ENCODE measurements at places on chromosomes 3 and 15.

DNA sequence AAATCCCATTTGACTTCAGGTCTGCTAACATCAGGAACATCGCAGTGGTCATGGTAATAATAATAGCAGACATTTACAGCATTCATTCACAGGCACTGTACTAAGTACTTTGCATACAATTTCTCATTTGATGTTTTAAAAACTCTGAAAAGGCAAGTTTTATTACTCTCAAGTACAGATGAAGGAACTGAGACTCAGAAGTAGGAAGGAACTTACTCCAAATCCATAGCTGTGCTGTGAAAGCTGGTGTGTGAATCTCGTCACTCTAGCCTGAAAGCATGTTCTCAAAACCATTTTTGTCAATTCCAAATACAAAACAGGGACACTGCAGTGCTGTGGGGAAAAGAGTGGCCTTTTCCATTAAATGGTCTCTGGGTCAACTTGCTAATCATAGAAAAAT lies 179.9 kb downstream of the FAM43A start:
- no peak for DNase-seq

DNA sequence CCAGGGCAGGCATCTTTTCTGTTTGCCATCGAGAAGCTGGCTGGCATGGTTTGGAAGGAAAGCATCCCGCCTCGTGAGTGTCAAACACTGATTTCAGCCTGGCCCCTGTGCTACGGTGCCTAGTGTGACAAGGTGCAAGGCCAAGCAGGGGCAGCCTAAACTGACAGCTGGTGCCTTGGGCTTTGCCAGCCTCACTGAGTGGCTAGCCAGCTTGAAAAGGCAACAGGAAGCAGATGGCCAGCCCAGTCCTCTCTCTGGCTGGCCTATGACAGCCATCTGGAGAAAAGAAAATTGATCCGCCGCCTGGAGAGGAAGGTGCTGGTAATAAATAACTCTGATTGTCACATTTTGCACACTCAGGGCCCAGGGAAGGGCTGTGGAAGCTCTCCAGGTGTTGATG lies 52.2 kb downstream of the C3orf85 start:
- DNase-seq, result no peak

DNA sequence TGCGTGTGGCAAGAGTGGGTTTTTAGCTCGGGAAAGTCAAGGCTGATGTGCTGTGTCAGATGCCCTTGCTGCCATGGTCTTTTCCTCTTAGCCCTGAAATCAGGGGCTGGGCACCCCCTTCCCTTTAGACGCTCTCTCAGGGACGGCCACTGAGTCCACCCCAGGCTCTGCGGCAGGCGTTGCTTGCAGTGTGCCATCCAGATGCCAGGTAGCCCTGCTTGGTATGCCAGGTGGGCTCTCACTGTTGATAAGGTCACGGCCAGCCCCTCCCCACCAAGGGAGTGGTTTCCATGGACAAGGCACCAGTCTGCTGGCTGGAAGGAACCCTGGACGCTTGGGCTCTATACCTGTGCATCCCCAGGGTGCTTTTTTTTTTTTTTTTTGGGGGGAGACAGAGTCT lies 24.6 kb downstream of the FGD5 start:
- no peak for DNase-seq

DNA sequence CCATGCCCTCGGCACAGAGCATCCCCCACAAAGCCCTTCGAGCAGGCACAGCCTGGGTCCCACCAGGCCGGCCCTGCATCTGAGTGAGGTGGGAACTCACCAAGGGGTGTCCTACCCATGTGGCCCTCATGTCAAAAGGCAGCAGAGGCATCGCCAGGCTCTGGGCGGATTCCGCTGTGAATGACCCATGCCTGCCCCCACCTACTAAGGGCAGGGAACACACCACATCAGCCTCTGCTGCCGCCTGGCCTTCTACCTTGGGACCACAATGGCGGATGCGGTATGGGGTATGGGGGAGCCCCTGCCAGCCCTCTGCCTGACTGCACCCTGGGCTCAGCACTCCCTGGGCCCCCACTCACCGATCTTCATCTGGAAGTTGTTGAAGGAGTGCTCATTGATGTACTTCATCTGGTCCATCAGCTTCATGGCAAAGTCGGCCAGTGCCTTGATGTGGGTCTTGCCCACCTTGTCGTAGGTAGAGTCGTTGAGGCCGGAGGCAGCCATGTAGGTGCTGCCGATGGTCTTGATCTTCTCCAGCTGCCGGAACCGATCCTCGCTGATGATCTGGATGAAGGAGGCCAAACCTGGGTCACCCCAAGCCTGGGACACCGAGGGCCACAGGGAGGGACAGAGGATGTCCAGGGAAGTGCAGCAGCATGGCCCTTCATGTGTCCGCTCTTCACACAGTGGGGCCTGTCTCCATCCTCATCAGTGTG lies 87.8 kb downstream of the SEC22A start:
- no peak for DNase-seq

DNA sequence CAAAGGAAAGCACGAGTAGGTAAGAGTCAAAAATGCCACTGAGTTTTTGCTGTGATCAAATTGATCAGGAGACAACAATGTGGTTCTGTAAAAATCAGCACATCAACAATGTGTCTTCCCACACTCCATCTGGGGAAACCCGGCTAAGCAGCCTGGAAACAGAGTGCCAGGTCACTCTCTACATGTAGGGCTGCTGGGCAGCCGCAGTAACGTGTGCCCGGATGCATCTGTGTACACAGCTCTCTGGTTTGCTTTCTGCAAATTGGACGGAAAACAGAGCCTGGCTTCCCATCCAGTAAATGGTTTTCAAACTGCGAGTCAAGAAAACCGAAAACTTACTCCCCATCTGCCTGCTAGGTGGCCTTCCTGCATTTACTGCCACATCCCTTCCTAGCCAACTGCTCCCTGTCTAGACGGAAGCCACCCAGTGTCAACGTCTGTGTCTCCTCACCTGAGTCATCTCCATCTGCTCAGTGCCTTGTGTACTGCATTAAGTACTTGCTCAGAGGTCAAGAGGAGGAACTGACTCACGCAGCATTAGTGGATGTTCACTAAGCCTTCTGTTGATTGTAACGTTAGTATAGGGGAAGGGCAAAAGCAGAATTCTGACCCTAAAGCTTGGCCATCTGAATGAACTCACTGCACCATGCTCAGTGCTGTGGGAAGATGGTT lies 124.1 kb downstream of the TJP1 start:
- DNase-seq, result no peak

GRCh38 chr3:105511031-105511430 lies 144.3 kb downstream of the ALCAM start:
- DNase-seq, result no peak

GRCh38 chr15:69719527-69720240 lies 267.1 kb downstream of the RPLP1 start:
- no peak for DNase-seq

GRCh38 chr3:105878061-105878460 lies 9.2 kb upstream of the CBLB start:
- DNase-seq, result no peak

GRCh38 chr15:70439304-70439877 lies 324.0 kb downstream of the UACA start:
- DNase-seq, result no peak

- DNase-seq, result no peak
Measured at GRCh38 chr15:58355973-58356372, 75.8 kb upstream of the LIPC start.

GRCh38 chr3:143124601-143125520 lies 5.3 kb downstream of the CHST2 start:
- DNase-seq, result no peak

- peak; percentile 16 for DNase-seq
Measured at GRCh38 chr15:90664650-90665287, 52.4 kb upstream of the BLM start.

- DNase-seq, result no peak
Measured at GRCh38 chr3:119470866-119471265, 2.1 kb downstream of the POGLUT1 start.

GRCh38 chr3:153706706-153707105 lies 414.5 kb upstream of the ARHGEF26 start:
- DNase-seq, result no peak

DNA sequence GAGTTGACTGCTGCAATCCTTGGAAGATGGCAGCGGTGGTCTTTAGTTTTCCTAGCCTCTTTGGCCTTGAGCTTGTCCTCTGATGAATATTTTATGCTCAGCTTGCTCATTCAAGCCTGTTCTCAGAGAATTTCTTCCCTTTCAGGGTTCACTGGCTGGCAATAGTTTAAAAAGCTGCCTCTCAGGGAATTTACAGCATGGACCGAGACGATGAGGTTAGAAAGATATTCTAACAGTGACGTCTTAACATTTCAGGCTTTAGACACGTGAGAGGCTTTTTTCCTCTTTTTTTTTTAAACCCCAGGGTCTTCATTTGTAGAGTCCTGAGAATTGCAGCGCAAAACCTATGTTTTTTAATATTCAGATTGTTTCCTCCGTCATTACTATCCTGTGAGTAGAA lies 120.3 kb upstream of the CLSTN2 start:
- DNase-seq, result no peak

- DNase-seq, result peak; percentile 81
Measured at GRCh38 chr15:25543196-25543595, 104.4 kb upstream of the UBE3A start.

- DNase-seq, result no peak
Measured at GRCh38 chr3:45762647-45763302, 33.6 kb downstream of the SLC6A20 start.

- peak; percentile 60 for DNase-seq
Measured at GRCh38 chr3:184154885-184155643, at the start of gene DVL3. DVL3 (plus strand) TSS chr3:184155377; CDS start chr3:184155636, 259 bp downstream.

- no peak for DNase-seq
Measured at GRCh38 chr15:38589502-38589901, 24.9 kb upstream of the RASGRP1 start.

- no peak for DNase-seq
Measured at GRCh38 chr15:26943866-26944265, 27.1 kb upstream of the GABRG3 start.

GRCh38 chr15:84955089-84955848 lies 26.4 kb upstream of the PDE8A start:
- DNase-seq, result peak; percentile 85

- DNase-seq, result peak; percentile 43
Measured at GRCh38 chr3:99789011-99789721, 28.5 kb upstream of the CMSS1 start.

DNA sequence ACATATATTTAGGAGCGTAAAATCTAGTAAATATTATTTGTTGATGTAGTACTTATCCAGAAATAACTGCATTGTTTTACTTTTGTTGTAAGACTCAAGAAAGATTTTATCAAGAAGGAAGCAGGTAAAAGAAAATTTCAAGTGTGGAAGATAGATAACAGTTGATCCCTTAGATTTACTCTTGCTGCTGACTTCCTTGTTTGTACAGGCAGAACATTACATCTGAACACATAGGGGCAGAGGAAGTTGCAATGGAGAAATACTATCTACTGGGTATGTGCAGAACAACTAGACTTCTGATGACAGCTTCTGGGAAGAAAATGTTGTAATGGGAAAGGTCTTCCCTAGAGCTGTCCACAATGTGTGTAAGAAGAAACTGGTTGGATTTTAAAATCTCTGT lies 350.6 kb downstream of the NLGN1 start:
- DNase-seq, result no peak

DNA sequence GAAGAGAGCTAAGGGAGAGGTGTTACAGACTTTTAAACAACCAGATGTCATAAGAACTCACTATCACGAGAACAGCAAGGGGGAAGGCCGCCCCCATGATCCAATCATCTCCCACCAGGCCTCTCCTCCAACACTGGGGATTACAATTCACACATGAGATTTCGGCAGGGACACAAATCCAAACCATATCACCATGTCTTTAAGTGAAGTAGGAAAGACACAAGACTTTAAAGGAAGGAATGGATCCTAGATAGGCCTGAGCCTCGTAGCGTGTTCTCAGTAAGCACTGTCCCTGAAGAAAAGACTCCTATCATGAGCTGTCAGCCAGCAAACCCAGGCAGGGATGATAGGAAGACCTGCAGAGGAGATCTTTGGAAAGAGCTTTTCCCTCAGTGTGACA lies 15.1 kb upstream of the RPS27L start:
- DNase-seq, result no peak

- DNase-seq, result peak; percentile 21
Measured at GRCh38 chr3:11534011-11534792, 109.5 kb downstream of the VGLL4 start.

GRCh38 chr15:70863450-70864218 lies 9.7 kb upstream of the LARP6 start:
- DNase-seq, result peak; percentile 85

DNA sequence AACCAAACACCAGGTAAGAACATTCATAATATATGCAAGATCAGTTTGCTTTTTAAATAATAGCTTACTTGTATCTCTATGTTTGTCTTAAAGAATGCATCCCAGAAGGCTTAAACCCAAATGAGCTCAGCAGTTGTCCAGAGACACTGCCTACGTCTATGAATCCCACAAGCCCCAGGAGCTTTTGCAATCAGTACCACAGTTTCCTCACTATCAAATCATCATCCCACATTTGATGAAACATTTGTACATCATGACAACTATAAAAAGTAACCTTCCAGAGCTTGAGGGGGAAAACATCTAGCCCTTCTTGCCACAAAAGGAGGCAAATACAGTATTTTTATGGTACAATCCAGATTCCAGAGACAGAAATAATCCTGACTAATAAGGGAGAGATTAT lies 63.7 kb downstream of the ATP8B4 start:
- DNase-seq, result no peak

GRCh38 chr15:38335116-38335515 lies 82.5 kb downstream of the SPRED1 start:
- no peak for DNase-seq

DNA sequence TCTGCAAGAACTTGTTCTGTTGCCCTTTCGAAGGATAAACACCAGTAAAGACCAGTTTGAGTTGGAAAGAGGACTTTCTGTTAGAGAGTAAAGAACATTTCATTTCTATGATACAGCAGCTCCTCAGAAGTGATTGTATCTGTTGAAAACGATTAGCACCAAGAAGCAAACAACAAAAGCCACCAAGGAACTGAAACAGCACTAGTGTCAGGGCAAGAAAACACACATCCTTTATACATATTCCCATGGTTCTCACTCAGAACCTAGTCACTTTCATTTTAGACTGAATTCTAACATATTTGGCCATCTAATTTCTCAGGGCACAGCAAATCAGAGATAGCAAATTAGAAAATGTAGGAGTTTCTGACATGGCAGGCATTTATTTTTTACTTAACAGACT lies 116.1 kb downstream of the ATP1B3 start:
- DNase-seq, result no peak

DNA sequence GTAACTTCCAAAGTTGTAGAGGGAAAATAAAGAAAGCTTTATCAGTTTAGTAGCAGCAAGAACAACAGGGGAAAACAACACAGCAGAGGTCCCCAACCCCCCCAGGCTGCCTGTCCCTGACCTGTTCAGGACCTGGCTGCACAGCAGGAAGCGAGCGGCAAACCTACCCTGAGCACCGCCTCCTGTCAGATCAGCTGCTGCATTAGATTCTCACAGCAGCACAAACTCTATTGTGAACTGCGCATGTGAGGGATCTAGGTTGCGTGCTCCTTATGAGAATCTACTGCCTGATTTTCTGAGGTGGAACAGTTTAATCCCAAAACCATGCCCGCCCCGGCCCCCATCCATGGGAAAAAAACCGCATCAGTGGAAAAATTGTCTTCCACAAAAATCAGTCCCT lies 40.3 kb downstream of the USP50 start:
- no peak for DNase-seq

DNA sequence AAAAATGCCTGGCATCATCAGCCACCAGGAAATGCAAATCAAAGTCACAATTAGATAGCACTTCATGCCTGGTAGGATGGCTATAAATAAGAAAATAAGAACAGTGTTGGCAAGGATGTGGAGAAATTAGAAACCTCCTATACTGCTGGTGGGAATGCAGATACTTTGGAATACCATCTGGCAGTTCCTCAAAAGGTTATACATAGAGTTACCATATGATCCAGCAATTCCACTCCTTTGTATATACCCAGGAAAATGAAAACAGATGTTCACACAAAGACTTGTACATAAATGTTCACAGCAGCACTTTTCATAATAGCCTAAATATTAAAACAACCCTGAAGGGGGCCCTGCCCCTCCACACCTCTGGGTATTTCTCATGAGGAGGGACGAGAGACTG lies 13.7 kb downstream of the ACSBG1 start:
- DNase-seq, result no peak

All from midbrain (tissue), 1 donor.